ENCODE measurements at places on chromosomes 3 and 15. TPM values are rescaled to one million over a fixed set of nuclear protein-coding genes. Genes with fewer than 3 reads are reported as not detected.

Gene CD276
- total RNA-seq: 1.3 TPM

Gene PYGO1
- not detected for total RNA-seq

Gene NUP210
- 148 TPM for total RNA-seq

Gene FGF12
- not detected for total RNA-seq

Gene LMAN1L
- not detected for total RNA-seq

Gene PIAS1
- 29.8 TPM for total RNA-seq

Gene TEX55
- not detected for total RNA-seq

Gene AGBL1
- total RNA-seq: not detected

Gene SLC27A2
- 25.2 TPM for total RNA-seq

Gene FEZF2
- not detected for total RNA-seq

Gene SCG3
- total RNA-seq: not detected

Gene TMC3
- total RNA-seq: not detected

Gene IL17RD
- not detected for total RNA-seq

Gene RASGRF1
- total RNA-seq: not detected

Gene TMEM207
- total RNA-seq: not detected

All from activated naive CD4-positive, alpha-beta T cell treated with anti-CD3 and anti-CD28 coated beads for 36 hours (primary cell).